ENCODE measurements at places on chromosomes 16 and 17. TPM values are rescaled to one million over a fixed set of nuclear protein-coding genes. Genes with fewer than 3 reads are reported as not detected.
A peak's percentile ranks its signal among the peaks of the same experiment; 100 is the strongest.

Gene ASGR1
- 3.0 TPM for total RNA-seq

Gene GUCY2D
- total RNA-seq: not detected

Gene NATD1
- total RNA-seq: 20.0 TPM

Gene AOC2
- 1.7 TPM for total RNA-seq

Gene CPHXL2
- total RNA-seq: not detected

Gene KDM6B
- total RNA-seq: 12.3 TPM

Gene PLEKHM1
- 77.1 TPM for total RNA-seq

Gene ST6GALNAC2
- 32.7 TPM for total RNA-seq

Gene FA2H
- 2.4 TPM for total RNA-seq

Gene EFCAB5
- not detected for total RNA-seq

Gene FBXW10B
- 11.1 TPM for total RNA-seq

Gene KRT25
- total RNA-seq: not detected

Gene EIF3C
- 213 TPM for total RNA-seq

- no peaks in the 10 kb centered on the region for H3K27me3 ChIP-seq
- DNase-seq: no peak
- no peak overlapping the region for H3K4me3 ChIP-seq
- no peak overlapping the region for H3K27ac ChIP-seq
These were observed 37.7 kb downstream of the PLCG2 start for GRCh38 chr16:81816793-81817210.

- DNase-seq: no peak
- H3K4me3 ChIP-seq: no peak overlapping the region
- H3K27ac ChIP-seq: no peak overlapping the region
- no peaks in the 10 kb centered on the region for H3K27me3 ChIP-seq
These were observed 111.7 kb upstream of the CHMP6 start for GRCh38 chr17:80879723-80880647.

DNA sequence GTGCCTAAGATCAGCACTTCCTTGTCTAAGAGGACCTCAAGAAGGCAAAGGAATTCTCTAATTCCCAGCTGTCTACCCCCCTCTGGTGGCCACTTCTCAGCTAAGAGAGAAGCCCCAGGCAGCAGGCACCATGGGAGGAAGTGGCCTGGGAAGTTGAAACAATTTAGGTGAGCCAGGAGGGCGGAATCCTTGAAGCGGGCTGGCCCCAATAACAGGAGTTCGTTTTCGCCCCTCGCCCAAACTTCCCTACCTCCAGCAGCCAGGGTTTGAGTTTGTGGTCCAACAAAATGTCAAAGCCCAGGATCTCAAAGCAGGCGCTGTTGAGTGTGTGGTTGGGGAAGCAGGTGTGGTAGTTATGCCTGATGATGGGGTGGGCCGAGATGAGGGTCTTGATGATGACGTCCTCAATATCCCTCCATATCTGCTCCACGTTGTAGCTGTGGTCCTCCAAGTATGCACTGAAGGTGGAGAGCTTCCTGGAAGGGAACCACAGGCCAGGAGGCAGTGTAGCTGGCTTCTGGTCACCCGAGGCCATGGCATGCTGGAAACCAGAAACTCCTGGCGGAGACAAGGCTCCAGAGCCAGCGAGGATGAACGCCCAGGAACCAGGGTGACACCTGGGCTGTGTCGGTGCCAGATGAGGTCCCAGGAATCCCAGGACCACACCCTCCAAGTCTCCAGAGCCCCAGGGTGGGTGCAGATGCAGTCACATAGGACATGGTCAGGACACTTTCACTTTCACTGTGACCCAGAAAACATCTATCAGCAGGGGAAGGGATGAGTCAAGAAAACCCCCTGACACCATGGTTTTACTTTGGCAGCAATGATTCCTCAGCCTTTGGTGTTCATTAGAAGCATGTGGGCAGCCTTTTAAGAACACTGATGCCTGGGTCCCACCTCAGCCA is 25.6 kb downstream of the TTLL6 start:
- H3K4me1 ChIP-seq: no peaks in the 10 kb centered on the region
- no peak overlapping the region for H3K27ac ChIP-seq
- no peaks in the 10 kb centered on the region for H3K27me3 ChIP-seq

DNA sequence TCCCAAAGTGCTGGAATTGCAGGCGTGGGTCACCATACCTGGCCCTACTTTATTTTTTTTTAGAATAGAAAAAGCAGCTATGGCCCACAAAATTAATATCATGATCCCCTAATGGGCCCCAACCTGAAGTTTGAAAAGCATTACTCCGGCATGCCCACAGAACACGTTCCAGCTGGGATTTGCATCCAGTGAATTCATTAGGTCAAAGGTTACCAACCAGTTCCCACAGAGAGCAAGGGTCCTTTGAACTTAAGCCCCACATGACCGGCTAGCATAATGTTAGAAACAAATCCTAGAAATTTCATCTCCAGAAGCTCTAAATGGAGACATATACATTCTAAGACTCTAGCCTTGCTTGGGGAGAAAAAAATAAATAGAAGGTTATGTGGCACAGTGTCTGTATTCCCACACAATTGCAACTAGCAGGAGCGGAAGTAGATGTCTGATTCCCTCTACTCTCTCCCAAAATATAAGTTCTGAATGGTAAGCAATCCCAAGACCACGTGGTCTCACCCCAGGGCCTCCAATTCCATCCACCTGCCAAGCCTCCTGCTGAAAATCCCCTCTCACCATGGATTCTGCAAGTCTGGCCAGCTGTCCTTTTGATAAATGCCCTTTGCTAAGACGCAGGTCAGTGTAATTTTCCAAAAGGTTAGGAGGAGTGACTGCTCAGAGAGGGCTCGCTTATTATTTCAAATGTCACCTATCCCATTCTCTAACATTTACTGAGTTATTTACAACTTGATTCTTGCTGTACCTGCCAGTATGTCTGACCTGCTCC is 395.8 kb downstream of the NPIPA8 start:
- H3K36me3 ChIP-seq: no peaks in the 10 kb centered on the region
- no peak overlapping the region for H3K4me3 ChIP-seq
- H3K27me3 ChIP-seq: no peaks in the 10 kb centered on the region
- DNase-seq: no peak

- H3K27ac ChIP-seq: no peak overlapping the region
- no peak for DNase-seq
- H3K36me3 ChIP-seq: no peaks in the 10 kb centered on the region
- peaks cover 12% of the 10 kb centered on the region for H3K4me1 ChIP-seq
These were observed 228.6 kb downstream of the ZFHX3 start for GRCh38 chr16:72819345-72819744.

DNA sequence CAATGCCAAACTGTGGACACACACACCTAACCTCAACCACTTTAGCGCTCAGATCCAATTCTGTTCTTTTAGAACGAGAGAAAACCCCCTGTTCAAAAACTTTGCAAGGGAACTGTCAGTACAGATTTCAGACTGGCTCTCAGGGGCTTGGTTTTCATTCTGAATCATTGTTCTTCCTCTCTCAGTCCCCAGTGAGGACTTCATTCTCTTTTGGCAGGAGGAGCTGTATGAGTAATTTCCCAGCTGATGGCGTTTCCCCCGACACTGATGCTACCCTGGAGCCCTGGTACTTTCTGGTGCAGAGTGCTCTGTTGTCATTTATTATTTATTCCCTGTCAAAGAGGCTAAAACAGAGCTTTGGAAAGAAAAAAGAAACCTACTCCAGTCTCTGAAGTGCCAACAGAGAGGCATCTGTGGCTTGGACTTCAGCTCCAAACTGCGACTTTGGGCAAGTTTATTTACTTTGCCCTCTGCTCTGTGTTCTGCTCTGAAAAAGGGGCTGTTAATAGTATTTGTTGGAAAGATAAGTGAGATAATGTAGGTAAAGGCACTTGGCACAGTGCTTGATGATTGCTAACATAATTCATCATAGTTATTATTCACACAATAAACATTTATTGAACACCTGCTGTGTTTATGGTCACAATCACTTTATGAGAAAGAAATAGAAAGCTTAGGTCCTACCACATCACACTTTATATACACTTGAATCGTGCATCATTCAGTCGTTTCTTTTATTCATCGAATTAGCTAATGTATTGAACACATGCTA is 28.3 kb downstream of the ETV4 start:
- no peak overlapping the region for H3K4me3 ChIP-seq
- H3K4me1 ChIP-seq: no peaks in the 10 kb centered on the region
- no peaks in the 10 kb centered on the region for H3K27me3 ChIP-seq
- DNase-seq: no peak
- H3K27ac ChIP-seq: no peak overlapping the region
- H3K36me3 ChIP-seq: peaks cover 60% of the 10 kb centered on the region

- no peak for DNase-seq
- no peak overlapping the region for H3K4me3 ChIP-seq
- H3K36me3 ChIP-seq: no peaks in the 10 kb centered on the region
- no peaks in the 10 kb centered on the region for H3K27me3 ChIP-seq
- no peaks in the 10 kb centered on the region for H3K4me1 ChIP-seq
These were observed 68.9 kb upstream of the SDK2 start for GRCh38 chr17:73713136-73713535.

GRCh38 chr16:51114382-51114781 is 36.7 kb downstream of the SALL1 start:
- no peaks in the 10 kb centered on the region for H3K36me3 ChIP-seq
- H3K27me3 ChIP-seq: no peaks in the 10 kb centered on the region
- DNase-seq: no peak

DNA sequence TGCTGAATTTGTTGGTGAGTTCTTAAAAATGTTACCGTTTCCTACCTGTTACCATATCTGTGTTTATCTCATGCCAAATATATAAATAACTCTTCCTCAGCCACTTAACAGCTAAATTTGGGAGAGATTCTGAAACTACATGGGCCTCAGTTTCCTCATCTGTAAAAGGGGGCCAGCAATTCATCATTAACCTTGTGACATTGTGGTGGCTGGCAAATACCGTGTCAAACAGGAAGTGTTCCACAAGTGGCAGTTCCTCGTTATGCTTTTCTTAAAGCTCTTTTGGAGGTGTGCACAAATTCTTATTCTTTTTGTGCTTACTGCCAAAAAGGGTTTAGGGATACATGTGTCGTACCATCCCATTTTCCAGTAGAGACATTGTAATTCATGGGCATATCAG is 220.4 kb upstream of the CACNG5 start:
- no peak overlapping the region for H3K4me3 ChIP-seq
- H3K27me3 ChIP-seq: no peaks in the 10 kb centered on the region
- no peaks in the 10 kb centered on the region for H3K36me3 ChIP-seq
- no peaks in the 10 kb centered on the region for H3K4me1 ChIP-seq

- peak; percentile 84 for DNase-seq
- H3K27ac ChIP-seq: no peak overlapping the region
- H3K27me3 ChIP-seq: no peaks in the 10 kb centered on the region
- H3K4me1 ChIP-seq: peaks cover 40% of the 10 kb centered on the region
- no peak overlapping the region for H3K4me3 ChIP-seq
- peaks cover 7% of the 10 kb centered on the region for H3K36me3 ChIP-seq
These were observed 18.5 kb downstream of the DEXI start for GRCh38 chr16:10923650-10924214.

GRCh38 chr17:35943537-35943936 is at the start of gene LYZL6:
Gene LYZL6 (minus strand): TSS chr17:35943713. CDS start chr17:35939356, 4,357 bp downstream.
- no peaks in the 10 kb centered on the region for H3K36me3 ChIP-seq
- H3K4me1 ChIP-seq: no peaks in the 10 kb centered on the region
- no peaks in the 10 kb centered on the region for H3K27me3 ChIP-seq

DNA sequence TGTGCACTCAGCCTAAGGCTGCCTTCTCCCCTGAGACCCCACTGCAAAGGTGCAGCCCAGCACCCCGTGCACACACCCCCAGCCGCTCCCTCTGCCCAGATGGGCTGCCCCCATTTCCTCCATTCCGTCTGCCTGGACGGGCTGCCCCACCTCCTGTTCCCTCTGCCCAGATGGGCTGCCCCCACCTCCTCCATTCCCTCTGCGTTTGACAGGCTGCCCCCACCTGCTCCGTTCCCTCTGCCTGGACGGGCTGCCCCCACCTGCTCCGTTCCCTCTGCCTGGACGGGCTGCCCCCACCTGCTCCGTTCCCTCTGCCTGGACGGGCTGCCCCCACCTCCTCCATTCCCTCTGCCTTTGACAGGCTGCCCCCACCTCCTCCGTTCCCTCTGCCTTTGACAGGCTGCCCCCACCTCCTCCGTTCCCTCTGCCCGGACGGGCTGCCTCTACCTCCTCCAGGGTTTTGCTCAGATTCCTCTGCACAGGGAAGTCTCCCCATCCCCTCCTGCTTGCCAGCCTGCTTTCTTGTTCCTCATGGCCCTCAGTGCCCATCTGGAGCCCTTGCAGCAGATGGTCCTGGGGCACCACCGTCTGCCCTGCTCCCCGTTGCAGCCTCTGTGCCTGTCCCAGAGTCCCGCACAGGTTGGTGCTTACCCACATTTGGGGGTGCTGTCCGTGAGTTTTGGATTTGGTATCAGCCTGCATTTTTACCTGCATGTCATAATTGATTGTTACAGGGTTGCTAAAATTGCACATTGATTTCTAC is 23.4 kb upstream of the IL17C start:
- H3K4me1 ChIP-seq: peaks cover 12% of the 10 kb centered on the region
- no peak overlapping the region for H3K4me3 ChIP-seq
- no peaks in the 10 kb centered on the region for H3K27me3 ChIP-seq

DNA sequence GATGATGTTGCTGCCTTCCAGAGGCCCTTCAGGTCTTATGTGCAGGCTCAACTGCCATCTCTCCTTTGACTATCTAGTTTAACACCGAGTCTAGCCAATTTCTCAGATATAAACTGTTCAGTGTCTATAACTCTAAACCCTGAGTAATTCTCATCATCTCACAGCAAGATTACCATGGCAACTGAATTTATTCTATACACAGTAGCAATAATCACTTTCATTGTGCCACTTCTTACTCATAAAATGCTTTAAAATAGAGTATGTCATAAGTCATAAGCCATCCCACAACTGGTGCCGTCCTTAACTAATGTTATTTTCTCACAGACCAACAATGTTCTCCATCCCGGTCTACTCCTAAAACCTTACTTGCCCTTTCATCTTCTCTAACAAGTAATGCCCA is 45.0 kb downstream of the SYNRG start:
- H3K36me3 ChIP-seq: peaks cover 40% of the 10 kb centered on the region
- no peak overlapping the region for H3K4me3 ChIP-seq
- no peak for DNase-seq
- no peaks in the 10 kb centered on the region for H3K4me1 ChIP-seq
- no peaks in the 10 kb centered on the region for H3K27me3 ChIP-seq
- H3K27ac ChIP-seq: no peak overlapping the region

DNA sequence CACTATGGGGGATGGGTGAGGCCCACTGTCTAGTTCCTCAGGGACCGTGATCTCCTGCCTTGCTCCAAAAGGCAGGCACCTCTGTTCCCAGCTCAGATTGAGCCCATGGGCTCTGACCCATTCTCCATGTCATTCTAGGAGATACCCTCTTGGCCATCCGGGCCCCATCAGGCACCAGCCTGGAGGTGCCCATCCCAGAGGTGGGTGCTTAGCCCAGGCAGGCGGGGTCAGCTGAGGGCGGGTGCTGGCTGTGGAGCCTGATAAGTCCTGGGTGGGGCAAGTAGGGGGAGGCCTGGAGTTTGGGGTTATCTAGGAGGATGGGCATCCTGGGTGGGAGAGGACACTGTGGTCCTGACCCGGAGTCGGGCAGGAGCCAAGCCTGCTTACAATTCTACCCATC is 2.3 kb downstream of the E2F4 start:
- peaks cover 36% of the 10 kb centered on the region for H3K36me3 ChIP-seq
- no peak overlapping the region for H3K4me3 ChIP-seq
- no peak for DNase-seq
- H3K27ac ChIP-seq: no peak overlapping the region

Measured in thyroid gland (tissue), 4 donors.